ENCODE measurements at places on chromosomes 7 and 10. TPM values are rescaled to one million over a fixed set of nuclear protein-coding genes. Genes with fewer than 3 reads are reported as not detected.
A peak's percentile ranks its signal among the peaks of the same experiment; 100 is the strongest.

THSD7A gene
- 3.5 TPM for polyA plus RNA-seq

- peak; percentile 80 for DNase-seq
These were observed 11.9 kb downstream of the CHST3 start for GRCh38 chr10:71975871-71976725.

UPK3BL2 gene
- polyA plus RNA-seq = not detected

SPDYE8 gene
- 0.10 TPM for polyA plus RNA-seq

GRCh38 chr10:116430288-116430687 lies 2.6 kb downstream of the PNLIPRP3 start:
- no peak for DNase-seq

DNA sequence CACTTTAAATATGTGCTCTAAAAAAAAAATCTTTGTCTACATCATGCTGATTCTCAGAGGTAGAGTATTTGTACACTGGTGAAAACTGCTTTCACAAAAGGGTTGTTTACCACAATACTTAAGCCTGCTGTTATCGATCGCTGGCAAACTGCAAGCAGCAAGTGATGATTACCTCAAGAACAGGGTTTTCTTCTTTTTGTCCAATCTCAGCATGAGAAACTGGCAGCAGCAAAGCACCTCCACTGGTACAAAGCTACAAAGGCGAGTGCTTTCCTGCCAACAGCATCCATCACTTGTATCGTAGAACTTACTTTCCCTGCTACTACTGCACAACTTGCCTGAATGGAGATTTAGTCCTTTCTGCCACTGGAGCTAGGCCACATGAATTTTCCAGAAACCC lies 276.5 kb downstream of the DGKB start:
- no peak for DNase-seq

DNA sequence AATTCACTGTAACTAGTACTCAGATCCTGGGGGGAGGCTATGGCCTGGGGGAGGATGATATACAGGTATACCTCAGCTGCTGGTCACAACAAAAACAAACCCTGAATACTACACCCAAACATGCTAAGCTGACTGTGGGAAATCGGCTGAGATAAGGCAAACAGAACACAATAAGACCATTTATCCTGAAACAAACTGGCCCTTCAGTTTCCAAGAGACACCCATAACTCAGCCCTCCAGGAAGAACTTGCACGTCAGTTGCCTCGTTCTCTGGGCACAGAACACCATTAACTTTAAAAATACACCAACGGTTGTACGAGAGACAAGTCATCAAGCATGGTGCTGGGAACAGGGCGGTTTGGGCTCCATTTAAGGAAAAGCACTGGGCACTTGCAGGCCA lies 24.1 kb upstream of the KCNMA1 start:
- DNase-seq = no peak

DNA sequence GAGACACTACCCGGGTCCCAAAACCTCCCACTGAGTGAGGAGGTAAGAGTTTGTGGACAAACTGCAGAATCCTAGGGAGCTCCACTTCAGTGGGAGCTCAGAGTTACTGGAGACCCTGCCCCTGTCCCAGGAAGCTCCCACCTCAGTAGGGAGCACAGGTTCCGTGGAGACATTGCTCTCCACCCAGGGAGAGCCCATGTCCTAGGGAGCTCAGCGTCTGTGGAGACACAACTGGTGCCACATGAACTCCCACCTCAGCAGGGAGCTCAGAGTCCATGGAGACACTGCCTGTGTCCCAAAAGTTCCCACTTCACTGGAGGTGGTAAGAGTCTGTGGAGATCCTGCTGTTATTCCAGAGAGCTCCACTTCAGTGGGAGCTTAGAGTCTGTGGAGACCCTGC lies 6.3 kb downstream of the MYO1G start:
- DNase-seq = no peak

DNA sequence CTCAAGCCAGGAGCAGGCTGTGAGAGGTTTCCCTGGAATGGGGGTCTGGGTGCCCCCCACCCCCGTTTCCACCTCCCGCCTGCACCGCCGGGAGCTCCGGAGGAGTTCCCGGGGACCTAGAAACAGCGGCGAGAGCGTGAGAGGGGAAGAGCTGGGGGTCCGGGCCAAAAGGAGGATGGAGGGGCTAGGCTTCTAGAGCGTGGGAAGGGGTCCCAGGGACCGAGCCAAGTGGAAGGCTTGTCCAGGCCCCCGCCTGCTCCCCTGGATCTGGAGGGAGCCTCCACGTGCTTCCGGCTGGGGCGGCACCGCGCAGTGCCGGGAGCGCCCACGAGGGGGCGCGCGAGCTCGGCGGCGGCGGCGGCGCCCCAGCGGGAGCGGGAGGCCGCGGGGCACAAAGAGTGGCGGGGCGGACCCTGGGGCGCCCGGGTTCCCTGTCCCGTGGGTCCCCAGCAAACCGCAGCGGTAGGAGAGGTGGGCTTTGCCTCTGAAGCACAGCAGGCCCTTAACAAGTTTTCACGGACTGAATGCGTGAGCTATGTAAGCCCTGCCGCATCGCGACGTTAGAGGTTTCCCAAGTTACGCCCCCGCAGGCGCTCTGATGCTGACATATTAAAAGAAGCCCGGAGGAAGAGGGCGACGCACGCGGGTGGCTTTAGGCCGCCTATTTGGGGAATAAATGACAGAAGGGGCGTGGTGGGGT lies 104.4 kb upstream of the LRRC4 start:
- DNase-seq = peak; percentile 72

OPALIN gene
- polyA plus RNA-seq = not detected

DNA sequence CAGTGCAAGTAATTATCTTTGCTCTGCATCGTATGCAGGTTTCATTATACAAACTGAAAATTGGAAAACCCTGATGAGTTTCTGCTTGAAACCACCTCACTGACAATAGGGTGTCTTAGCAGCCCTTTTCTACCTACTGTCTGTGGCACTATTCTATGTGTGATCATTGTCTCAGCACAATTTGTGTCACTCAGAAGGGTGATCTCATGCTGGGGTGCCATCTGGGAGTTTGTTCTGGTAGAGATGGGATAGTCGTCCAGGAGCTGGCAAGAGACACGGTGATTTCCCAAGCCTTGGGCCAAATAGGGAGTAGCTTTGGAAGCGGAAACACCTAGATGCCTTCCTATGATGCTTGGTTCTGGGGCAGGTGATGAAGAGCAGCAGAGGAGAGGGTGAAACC lies 186.3 kb downstream of the FRMD4A start:
- no peak for DNase-seq

GRCh38 chr7:111953611-111954010 lies 252.6 kb downstream of the DOCK4 start:
- DNase-seq = no peak

- no peak for DNase-seq
These were observed 5.6 kb downstream of the MGAM start for GRCh38 chr7:142001163-142001874.

PIK3AP1 gene
- 9.9 TPM for polyA plus RNA-seq

SPRN gene
- 0.10 TPM for polyA plus RNA-seq

SPDYE3 gene
- not detected for polyA plus RNA-seq

DNA sequence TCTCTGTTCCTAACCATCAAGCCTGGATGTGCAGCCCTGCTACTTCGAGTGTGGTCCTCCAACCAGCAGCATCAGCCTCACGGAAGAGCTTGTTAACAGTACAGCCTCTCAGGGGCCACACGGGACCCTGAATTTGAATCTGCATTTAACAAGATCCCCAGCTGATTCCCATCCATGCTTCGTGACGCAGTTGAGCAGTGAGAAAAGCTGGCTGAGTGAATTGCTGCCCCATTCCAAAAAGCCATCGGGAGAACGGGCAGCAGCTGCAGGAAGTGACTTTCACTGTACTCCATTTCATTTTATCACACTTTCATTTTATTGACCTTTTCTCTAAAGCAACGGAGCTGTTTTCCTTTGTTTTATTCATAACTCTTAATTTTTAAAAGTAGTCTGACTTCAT lies 22.5 kb downstream of the FAM171A1 start:
- no peak for DNase-seq

CYP3A4 gene
- 0.05 TPM for polyA plus RNA-seq

- DNase-seq = no peak
These were observed 353 bp downstream of the MOGAT3 start for GRCh38 chr7:101200504-101200861.

DNA sequence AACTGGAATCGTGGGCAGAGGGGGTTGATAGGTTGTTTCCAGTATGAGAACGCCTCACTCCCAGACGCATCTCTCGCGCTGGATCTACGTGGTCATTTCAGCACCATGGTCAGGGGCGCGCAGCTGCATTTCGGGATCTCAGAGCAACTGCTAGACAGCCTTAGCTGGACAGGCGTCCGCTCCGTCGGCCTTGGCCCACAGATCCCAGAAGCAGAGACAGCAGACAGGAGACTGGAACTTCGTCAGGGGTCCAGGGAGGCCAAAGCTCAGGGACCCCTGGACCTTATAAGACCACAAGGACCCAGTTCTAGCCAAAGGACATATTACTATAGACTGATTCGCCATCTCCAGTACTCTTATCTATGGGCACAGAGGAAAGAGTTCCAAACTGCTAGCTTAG lies 5.3 kb downstream of the NEUROG3 start:
- peak; percentile 58 for DNase-seq

DNA sequence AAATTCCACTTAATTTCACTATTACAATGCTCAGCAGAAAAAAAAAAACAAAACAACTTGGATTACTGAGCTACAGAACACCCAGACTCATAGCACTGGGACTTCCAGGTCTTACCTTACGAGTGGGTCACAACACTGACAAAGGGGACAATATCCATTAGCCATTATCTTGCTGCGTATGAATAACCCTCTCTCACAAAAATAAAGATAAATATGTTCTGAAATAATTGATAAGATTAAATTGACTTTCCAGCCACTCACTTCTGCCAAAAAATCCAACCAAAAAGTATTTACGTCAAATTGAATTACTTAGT lies 128.7 kb downstream of the PKD1L1 start:
- no peak for DNase-seq

DNA sequence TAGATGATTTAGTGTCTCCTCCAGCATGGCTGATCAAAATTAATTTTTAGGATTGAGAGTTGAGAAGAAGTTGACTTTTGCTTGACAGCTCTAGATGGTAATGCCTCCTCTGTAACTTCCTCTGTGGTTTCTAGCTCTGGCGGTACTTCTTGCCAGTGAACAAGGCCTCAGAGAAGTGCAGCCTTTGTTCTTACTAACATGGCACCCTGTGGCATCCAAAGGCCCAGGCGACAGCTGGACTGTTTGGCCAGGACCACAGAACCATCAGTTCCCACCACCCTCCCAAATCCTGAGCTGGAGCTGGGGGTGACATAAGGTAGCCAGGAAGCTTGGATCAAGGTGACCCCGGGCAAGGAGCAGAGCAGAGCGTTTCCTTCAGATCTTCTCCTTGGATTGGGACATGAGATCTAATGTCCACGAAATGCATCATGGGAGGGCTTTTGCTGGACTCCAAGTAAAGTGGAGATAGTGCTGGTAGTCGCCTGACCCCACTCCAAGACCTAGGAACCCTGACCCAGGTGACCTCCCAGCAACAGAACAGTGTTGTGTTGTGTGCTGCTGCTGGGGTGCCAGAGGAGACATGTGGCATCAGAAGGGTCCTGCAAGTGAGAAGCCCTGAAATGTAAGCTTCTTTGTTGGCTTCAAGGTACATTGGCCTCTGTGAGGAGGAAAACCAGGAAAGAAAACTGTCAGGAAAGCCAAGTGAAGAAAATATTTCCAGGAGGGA lies 41.8 kb downstream of the APBB1IP start:
- no peak for DNase-seq

DNA sequence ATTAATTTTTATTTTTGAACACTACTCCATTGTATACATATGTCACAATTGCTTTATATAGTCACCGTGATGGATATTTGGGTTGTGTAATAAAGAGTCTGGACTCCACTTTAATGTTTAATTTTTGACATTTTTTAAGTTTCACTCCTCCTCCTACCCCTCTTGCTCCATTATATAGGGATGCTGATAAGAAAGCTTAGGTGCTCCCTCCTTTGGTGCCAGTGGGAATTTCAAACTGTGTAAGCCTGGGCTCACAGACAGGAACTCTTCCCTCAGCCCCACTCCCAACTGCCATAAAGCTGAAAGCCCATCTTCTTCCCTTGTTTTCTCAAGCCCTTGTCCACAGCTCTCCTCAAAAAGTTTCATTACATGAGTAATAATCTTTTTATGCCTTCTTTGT lies 47.6 kb downstream of the TWIST1 start:
- DNase-seq = no peak

GBX1 gene
- polyA plus RNA-seq = not detected

BHLHA15 gene
- polyA plus RNA-seq = not detected

DNA sequence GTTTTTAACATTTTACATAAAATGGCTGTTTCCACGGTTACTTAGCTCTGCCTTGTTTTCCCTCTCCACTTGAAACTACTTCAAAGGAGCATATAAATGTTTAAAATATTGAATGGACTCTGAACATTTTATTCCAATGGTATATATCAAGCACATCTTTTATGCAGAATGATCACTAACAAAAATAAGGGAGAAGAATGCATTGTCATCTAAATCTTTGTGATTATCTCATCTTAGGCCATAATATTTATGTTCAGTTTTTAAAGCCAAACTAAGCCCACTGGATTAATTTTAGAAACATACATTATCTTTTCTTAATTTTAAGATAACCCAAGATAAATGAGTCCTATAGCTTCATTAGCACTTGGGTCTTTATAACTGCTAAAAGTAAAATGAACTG lies 13.4 kb upstream of the EBLN1 start:
- no peak for DNase-seq

NCAPG2 gene
- polyA plus RNA-seq = 4.8 TPM

DNA sequence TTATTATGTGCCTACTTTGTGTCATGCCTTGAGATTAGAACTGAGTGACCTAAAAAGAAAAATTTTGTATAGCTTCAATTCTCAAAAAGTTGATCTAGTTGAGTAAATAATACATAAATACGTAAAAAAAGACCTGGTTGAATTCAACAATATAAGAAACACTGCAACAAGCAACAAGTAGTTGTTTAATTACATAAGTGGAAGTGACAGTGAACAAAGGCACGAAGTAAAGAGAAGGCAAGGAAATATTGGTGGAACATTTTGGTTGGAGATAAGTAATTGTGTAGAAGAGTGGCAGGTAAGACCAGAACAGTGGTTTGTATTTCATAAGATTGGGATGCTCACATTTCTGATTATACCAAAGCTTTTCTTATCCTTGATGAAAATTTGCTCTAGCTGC lies 8.2 kb upstream of the MYPN start:
- DNase-seq = no peak

- no peak for DNase-seq
These were observed 82.3 kb upstream of the ADRB1 start for GRCh38 chr10:113961182-113962031.

DNA sequence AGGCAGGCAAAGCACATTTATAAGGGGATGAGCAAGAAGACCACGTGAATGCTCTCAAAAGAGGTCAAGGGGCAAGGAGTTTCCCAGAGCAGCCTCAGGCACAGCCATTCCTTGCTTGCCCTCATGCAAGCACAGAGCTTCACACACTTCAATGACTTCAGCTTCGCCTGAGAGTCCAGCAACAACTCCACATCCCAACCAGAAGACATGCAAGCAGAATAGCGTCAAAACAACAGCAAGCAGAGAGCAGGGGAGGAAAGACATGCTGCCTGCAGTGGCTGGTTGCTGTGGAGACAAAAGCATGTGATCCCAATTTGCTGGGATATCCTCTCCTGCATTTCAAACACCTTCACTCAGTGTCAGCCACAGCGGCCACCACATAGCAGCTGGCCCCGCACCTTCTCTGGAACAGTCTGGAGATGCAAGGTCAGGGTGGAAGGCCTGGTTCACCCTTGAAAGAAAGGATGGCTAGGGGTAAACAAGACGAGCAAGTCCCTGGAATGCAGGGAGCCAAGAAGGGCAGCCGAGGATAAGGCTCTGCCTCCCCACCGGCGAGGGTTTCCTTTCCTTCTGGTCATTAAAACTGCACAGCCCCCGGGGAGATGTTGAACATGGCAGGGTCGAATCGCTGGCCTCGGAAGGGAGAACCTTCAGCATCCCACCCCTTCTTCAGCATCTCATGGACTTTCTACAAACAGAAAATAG lies 60.2 kb upstream of the CAMK2B start:
- DNase-seq = no peak

GRCh38 chr10:17228091-17229015 lies at the start of gene VIM:
Gene VIM, plus strand, starts transcription at chr10:17228241. Its CDS starts 1,182 bp downstream, at chr10:17229423.
- peak; percentile 92 for DNase-seq

All from ovary (tissue), 10 donors.